ENCODE measurements at places on chromosomes 5 and 9.

DNA sequence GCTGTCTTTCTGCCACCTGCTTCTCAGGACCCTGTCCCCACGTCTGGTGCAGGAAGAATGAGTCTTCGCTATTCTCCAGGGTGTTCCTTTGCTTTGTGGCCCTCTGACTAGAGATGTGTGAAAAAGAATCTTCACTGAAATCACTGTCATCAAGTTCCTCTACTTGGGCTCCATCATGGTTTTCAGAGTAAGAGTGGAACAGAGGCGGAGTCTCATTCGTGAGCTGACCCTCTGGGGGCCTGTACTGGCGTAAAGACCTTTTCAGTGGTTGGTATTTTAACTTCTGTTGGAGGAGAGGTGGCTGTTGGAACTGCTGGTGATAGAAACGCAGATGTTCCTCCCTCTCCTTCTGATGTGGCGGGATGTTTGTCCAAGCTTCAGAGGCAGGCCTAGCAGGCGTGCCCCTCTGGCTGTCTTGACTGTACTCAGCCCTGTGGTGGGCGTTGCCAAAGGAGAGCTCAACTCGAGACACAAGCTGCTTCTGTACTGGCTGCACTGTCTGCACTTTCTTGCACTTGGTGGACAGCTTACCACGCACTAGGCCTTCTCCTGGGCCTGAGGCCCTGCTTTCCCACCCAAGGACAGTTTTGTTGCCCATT is 72.0 kb downstream of the KIF24 start:
- no peak for ATAC-seq

GRCh38 chr9:12680757-12681156 is 12.4 kb upstream of the TYRP1 start:
- ATAC-seq, result no peak

- no peak for ATAC-seq
Measured at GRCh38 chr9:13608451-13608850, 329.0 kb upstream of the MPDZ start.

DNA sequence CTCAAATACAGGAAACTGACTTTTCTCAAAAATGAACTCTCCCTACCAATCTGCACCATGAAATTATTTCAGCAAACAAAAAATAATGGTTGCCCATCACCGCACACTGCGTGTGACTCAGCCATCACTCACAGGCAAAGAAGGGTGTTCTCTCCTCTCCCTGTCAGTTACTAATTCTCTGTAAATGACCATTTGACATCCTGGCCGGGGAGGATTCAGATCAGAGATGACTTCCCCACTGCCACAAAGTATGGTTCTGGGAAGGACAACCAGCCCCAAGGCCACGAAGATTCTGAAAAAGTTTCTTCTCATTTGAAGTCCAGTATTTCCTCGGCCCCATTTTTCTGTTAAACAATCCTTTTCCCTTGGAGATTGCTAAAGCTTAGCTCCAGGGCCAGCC is 199.4 kb downstream of the AUH start:
- ATAC-seq, result no peak

DNA sequence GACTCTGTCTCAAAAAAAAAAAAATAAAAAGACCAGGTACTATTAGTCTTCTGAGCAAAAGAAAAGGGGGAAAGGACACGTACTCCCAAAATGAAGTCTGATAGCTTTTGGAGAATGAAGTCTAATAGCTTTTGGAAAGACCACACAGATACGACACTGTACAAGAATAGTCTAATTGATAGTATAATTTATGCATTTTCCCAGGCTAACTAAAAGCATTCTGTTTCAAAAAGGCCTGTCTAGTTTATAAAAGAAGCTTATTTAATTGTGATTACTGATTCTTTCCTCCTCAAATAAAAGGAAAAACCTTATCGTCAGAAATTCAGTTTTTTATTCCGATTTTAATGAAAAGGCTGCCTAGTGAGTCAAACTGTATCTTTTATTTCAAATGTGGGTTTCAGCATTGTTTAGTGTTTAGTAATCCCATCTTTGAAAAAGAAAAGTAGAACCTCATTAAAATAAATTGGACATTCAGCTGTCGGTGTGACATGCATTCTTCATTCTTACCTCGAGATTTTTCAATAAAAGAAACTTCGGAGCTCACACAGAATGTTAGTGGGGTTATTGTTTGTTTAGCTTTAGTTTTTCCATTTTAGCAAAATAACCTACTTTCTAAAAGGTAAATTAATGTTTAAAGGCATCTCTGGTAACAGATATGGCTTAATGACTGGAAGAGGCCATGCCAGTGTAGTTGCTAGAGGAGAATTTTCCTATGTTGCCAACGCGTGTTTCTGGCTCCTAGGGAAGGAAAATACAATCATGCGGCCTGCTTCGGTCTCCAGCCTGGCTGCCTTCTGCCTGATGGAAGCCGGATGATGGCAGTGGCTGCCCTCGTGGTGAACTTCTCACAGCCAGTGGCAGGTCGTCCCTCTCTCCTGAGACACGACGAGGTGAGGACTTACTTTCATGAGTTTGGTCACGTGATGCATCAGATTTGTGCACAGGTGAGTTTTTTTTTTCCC is 70.0 kb downstream of the NLN start:
- no peak for ATAC-seq

DNA sequence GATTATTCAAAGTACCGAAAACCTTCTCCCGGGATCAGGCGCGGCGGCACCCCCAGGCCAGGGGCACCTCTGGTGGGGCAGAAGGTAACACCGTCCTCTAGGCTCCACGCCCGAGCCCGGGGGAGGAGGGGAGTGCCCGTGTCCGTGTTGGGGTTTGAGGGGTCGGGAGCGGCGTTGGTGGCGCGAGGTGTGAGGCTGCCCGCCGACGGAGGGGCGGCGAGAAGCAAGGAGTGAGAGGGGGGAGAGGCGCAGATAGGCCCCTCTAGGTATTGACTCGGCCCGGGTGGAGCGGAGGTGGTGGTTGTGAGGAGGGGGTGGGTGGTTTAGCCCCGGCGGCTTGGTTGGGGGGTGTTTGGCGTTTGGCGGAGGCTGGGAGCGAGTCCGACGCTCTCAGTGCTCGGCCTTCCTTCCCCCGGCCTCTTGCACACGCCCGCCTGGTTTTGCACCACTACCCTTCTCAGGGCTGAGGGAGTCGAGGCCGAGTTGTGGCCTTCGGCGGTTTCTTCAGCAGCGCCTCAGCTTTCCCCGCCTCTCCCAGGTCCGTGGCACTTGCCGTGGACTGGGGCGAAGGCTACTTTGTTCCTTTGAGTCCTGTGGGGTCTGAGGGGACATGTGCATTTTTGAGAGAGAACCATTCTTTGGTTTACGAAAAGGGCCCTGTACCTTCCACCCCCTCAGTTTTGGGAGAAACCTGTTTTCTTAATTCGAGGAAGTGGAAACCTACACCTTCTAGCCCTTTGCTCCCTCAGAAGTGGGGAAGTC is 450 bp downstream of the GPBP1 start:
- ATAC-seq, result peak; percentile 2

DNA sequence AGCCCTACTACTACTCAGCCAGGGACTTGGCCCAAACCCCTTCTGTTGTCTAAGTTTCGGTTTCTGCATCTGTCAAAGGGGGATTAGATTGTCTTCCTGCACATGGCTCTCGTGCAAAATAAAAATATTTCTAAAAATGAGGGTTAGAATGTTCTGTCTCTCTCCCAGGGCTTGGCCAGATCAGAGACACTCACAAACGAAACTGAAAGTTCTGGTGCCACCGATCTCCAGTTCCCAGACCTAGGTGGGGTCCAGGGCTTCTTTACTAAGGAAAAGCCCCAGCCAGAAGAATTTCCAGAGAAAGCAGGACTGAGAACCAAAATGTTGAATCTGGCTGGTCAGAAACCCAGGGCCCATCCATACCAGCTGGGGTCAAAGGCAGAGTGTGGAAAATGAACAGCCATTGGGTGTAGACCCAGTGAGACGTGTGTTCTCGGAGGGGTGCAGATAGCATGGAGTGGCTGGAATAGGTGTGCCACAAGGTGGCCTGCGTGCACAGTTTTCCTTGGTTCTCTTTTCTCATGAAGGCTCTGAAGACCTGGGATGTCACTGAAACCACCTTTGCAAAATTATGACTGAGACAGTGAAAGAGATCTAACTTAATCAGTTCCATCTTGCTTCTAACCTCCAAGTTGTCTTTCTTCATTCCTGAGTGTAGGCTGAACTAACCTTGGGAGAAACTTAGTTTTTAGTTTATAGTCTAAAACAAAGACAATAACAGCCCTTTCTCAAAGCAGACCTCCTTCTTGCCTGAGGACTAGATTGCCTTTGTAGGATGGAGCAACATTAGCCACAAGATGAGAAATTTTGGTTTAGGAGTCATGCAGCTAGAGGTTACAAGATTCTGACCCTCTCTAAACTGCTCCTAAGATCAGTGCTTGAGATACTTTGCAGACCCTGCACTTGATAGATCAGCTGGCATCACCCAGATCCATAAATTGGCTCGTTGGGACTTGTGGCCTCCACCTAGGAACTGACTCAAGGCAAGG is 2.3 kb upstream of the SLC23A1 start:
- no peak for ATAC-seq

DNA sequence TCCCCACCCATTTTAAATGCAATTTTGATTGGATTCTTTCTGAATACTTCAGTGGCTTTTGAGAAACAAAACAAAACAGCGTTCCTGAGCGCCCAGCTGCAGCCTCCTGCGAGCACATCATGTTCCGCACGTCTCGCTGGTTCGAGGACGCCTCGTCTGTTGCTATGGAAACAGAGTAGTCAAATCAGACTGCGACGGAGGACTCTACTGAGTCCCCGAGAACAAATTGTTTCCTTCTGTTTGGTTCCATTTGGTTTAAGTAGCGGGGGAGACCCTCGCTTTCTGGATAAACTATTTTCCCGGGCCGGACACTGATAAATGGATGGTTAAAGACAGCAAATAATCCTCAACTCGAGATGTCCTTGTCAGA is 69.0 kb downstream of the SLC28A3 start:
- peak; percentile 80 for ATAC-seq

- peak; percentile 62 for ATAC-seq
Measured at GRCh38 chr9:132878695-132879456, at the start of gene SPACA9. Gene SPACA9 (plus strand): TSS chr9:132878898. CDS start chr9:132883948, 5,050 bp downstream.

- ATAC-seq, result no peak
Measured at GRCh38 chr9:131001021-131001420, 8.0 kb upstream of the LAMC3 start.

DNA sequence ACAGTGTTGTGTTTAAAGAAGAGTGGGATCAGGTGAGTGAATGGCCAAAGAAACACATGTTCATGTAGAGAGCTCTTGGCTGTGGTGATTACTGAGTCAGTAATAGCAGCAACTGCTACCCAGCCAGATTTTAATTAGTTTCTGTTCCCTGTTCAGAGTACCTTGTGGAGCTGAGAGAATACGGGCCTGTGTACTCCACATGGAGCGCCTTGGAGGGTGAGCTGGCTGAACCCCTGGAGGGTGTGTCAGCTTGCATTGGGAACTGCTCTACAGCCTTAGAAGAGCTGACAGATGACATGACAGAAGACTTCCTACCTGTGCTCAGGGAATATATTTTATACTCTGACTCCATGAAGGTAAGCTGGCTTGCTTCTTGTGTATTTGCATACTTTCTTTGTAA is 52.3 kb downstream of the SLC46A2 start:
- ATAC-seq, result no peak

GRCh38 chr9:26949637-26950069 is 2.6 kb upstream of the PLAA start:
- ATAC-seq, result no peak

DNA sequence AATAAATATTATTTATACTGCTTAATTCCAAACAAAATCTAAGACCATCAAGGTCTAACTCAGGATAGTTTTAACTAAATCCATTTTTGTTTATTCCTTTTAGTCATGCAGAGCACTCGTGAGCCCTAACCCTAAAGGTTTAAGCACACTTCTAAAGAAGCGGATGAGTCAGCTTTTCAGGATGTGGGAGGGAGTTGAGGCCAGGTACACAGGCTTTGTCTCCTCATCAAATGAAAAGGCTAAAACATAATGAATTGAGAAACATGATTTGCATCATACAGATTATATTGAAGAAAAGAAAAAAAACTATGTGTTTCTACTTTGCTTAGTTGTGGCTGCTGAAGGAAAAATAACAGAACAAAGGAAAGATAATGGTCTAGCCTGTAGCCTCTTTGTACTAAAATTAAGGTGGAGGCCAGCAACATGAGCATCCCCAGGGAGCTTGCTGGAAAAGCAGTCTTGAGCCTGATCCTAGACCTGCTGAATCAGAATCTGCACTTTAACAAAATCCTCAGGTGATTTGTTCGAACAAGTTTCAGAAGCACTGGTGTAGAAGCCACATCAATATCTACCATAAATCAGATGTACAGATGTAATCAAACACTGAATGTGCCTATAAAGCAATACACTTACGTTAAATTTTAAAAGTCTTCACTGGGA is 21.1 kb upstream of the ISCA1 start:
- ATAC-seq, result peak; percentile 54

DNA sequence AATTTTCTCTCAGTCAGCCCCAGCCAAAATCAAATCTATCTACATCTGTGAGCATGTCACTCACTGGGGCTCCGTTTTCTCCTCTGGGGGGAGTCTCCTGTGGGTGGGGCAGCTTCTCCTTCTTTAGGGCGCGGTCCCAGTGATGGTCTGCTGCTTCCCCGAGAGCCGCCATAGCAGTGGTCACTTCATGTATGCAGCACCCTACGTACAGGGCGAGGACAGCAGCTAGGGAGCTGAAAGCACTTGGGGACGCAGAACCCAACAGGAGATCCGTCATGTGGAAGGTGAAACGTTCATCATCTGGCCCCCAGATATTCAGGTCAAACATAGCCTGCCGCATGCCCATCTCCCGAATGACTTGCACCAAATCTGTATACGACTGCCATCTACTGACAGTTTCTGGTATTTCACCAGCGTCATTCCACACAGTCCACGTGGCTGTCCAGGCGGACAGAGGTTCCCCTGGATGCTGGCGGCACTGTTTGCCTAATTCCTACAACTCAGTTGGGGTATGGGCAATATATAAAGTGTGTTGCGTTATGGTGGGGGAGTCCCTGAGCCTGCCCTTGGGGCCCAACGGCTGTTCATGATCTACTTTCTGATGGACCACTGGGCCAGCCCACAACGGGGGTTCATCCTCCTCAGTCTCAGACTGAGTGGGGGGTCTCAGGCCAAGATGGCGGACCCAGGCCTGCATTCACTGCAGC is 795.0 kb downstream of the EFNA5 start:
- ATAC-seq, result no peak

DNA sequence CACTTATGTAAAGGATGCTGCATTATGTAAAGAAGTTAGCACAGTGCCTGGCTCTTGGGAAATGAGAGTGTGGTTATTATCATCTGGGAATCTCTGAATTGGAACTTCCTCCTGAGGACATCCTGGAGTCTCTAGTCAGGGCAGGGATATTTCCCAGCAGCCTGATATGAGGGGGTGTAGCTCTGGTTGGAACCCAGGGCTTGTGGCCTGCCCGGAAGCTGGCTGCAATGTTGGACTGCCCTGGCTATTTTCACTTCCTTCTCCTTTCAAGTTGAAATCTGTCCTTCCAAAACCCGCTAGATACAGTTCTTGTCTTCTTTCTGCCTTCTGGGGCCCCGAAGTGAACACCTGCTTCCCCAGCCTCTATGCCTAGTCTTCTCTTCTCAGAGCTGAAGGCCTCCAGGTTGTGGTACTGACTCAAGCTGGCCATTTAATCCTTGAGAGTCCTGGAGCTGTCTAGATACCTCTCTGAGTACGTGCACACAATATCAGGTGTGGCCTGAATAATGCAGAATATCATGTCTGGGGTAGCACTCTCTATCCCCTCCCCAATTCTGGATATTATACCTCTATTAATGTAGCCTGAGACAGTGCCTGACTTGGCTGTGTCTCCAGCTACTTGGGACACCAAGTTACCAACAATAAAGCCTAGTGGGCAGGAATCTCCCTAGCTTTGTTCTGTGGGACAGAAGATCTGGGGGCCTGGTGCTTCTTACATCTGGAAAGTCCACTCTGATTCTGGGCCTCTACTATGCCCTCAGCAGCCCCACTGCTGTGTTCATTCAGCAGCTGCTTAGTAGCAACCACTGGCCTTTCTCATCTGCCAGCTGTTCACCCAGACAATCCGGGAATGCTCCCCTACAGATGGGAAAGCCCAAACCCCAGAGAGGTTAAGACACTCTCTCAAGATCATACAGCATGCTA is 45.0 kb downstream of the SLC6A7 start:
- ATAC-seq, result no peak

Data from stimulated activated memory B cell treated with anti-CD40 and anti-IgM and Interleukin-4, amounts not matched to agents 10 μg/mL and 1 μg/mL and 100 μg/mL, for 72 hours (primary cell).